Stimulated activated CD8-positive, alpha-beta memory T cell treated with anti-CD3 and anti-CD28 coated beads, Interleukin-15, amount 100 ng/mL, for 48 hours (primary cell): ENCODE measurements at places on chromosomes 12 and 14.

DNA sequence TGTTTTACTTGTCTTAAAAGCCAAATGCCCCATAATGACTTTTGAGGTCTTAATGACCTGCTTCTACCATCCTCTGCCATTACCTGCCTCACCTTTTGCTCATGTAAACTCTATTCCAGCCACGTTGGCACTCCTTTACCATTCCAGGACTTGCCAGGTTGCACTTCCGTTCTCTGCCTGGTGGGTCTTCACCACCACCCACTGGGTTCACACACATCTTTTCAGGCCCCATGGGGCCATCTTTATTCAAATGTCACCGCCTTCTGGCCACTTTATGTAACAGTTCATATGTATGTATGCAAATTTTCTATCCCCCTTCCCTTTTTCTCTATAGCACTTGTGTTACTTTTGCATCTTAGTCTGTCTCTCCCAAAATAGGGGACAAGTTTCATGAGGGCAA, 57.7 kb downstream of the ATP2A2 start:
- DNase-seq: no peak

DNA sequence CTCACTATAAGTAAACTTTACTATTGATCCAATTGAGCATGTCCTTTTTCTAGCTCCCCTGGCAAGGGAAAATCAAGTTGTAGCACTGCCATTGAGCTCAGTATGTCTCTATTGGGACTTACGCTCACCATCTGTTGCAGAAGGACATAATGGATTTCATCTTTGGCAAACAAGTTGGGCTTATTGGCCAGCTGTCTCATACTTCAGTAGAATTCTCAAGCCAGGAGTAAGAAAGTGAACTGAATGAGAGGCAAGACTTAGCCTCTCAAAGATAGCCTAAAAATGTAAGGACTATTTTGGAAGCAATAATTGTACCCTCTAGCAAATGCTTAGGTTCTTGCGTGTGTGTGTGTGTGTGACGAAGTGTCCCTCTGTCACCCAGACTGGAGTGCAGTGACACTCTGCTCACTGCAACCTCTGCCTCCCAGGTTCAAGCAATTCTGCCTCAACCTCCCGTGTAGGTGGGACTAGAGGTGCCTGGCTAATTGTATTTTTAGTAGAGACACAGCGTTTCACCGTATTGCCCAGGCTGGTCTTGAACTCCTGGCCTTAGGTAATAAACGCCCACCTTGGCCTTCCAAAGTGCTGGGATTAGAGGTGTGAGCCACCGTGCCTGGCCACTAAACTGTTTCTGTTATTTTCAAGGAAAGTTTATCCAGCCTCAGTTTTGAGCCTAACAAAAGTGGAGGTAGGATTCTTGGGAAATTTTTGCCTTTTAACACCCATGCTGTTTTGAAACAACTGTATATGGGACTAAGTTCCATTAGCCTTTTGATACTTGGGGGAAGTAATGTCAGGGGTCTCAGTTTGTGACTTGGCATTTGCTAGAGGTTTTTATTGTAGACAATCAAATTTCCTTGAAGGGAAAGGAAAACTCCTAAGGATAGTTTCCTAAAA, 7.0 kb downstream of the HNRNPA1 start:
- DNase-seq: no peak

GRCh38 chr12:51600721-51601120, 9.7 kb downstream of the SCN8A start:
- DNase-seq: no peak

DNA sequence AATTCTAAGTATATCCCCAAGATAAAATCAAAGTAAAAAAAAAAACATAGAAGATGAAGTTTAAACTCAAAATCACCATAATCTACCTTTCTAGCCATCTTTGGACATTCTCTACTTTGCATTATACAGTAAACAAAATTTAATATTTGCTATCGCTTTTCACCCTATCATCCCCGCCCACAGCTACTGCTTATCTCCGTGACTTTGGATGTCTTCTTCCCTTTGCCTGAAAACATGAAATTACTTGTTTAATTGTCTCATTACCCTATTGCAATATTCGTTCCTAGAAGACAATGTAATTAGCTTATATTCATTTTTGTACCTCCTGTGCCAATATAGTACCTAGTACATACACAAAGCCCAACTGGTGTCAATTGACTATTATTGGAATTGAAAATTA, 9.3 kb downstream of the SYNJ2BP start:
- DNase-seq: no peak

DNA sequence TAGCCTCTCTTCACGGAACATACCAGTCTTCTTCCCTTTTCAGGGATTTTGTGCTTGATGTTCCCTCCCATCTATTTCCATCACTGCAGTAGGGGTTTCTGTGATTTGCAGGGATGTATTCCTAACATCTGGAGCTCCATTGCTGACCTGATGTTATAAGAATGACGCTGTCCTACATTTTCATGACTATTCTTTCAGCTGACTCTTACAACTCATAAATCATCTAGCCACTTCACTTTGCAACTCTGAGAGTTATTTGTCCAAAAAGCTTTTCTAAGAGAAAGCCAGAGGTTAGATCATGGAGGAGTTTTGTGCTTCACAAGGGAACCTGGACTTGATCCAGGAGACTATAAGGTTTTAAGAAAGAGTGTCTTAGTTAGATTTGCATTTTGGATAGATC, 116.6 kb upstream of the FAR2 start:
- no peak for DNase-seq

DNA sequence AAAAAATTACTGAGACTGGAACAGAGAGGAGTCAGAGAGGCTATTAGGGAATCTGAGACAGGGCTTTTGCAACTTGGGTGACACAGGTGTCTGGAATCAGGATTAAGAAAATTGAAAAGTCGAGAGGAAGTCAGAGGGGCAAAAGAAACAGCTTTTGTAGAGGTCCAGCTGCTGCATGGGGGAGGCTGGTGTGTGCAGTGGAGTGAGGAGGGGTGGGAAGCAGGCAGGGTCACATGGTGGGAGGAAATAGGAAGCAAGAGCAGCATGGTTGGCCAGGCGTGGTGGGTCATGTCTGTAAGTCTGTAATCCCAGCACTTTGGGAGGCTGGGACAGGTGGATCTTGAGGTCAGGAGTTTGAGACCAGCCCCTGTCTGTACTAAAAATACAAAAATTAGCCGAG, 69.7 kb upstream of the VRK1 start:
- no peak for DNase-seq

DNA sequence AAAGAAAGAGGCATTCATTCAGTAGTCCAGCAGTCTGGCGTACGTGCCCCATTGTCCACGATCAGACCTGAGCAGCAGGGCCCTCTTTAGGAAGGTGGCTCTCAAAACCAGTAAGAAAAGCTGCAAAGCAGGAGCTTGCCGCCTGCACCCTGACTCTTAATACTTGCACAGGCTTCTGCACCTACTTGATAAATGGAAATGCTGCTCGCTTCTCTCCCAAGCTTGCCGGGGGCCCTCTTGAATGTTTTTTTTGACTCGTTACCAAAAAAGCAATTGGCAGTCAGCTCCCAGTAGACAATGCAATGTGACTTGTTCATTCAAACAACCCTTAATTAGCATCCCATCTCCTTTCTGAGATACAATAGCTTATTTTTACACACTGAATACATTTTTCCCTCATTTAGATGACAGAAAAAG, 27.2 kb upstream of the PTPRB start:
- DNase-seq: no peak

- no peak for DNase-seq
These were observed 18.6 kb downstream of the GNS start for GRCh38 chr12:64740646-64741045.

DNA sequence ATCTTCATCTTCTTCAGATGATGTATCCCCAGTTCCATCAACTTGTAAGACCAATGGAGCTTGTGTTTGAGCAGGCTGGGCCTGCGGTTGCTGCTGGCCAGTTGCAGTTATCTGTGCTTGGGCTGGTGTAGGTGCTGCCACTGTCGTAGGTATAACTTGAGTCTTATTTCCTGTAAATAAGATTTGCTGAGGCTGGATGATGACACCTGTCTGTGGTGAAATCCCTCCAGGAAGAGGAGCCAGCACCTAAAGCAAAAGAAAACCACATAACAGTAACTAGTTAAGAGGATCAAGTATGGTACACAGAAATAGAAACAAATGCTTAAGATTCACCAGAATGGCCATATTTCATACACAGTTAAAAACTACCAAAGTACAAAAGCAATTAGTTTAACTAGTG, 28.2 kb downstream of the GTF2A1 start:
- no peak for DNase-seq

DNA sequence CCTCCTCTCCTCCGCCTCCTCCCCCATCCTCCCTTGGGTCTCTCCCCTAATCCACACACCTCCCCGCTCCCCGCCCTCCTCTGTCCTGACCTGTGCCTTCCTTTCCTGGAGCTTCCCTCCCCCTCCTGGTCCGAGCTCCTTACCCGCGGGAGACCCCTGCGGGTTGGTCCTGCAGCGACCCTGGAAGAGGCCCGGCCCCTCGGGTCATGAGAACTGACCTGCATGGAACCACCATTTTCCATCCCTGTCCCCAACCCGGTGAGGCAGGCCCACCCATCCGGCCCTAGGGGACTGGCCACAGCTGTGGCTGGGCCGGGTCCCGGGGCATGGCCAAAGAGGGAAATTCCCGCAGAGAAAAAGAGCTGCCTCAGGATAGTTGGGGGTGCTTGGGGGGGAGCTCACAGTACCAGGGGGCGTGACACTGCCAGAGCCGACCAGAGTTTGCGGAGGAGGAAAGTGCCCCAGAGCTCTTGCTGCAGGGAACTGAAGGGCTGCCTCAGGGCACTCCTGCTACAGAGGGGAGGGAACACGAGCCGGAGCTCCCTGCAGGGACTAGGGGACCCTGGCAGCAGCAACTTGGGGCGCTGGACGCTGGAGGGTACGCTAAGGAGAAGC, 613 bp downstream of the ARHGEF40 start:
- DNase-seq: no peak

- DNase-seq: no peak
These were observed 1.8 kb upstream of the AQP5 start for GRCh38 chr12:49959685-49960473.

DNA sequence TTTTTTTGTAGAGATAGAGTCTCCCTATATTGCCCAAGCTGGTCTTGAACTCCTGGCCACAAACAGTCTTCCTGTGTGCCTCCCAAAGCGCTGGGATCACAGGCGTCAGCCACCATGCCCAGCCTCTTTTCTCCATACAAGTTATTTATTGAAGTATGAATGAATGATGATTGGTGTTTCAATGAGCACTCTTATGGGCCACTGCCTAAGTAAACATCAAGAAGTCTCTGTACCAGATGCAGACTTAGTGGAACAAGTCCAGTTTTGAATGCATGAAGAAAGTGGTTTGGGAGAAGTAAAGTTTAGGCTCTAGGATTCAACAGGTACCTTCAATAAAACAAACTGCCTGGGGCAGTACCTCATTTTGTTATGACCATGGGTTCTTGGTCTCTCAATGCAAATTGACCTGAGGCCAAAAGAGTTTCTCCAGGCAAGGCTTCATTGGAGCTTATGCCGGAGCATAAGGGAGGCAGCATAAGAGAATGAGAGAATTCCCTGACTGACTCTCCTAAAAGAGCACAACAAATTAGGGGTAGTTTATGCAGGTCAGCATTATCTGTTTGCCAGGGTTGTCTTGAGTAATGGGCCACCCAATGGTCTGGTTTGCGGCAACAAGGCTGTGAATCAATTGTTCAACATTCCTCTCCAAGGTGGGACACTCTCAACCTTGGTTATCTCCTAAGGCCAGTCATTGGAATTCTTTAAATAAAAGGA, 1.1 kb upstream of the GMFB start:
- no peak for DNase-seq
